CMK (cell line): ENCODE measurements at places on chromosomes 3 and 15.

DNA sequence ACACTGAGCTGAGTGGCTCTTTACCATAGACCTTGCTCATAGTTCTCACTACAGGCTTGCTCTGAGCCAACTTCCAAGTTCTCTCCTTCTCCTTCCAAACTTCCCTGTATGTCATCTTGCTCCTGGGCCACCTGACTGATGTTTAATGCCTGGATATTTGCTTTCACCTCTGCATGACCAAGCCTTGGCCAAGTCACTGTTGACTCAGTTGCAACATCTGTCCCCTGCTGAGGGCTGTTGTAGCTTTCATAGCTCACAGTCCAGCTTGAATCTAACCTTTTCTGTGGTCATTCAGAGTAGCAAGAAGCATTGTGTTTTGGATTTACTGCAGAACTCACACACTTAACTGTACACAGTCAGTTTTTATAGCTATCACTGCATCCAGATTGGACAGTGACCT, 171.8 kb upstream of the ROPN1 start:
- no peak for DNase-seq

- no peak for DNase-seq
Observed at GRCh38 chr3:17030956-17031652, 146.3 kb downstream of the PLCL2 start.

DNA sequence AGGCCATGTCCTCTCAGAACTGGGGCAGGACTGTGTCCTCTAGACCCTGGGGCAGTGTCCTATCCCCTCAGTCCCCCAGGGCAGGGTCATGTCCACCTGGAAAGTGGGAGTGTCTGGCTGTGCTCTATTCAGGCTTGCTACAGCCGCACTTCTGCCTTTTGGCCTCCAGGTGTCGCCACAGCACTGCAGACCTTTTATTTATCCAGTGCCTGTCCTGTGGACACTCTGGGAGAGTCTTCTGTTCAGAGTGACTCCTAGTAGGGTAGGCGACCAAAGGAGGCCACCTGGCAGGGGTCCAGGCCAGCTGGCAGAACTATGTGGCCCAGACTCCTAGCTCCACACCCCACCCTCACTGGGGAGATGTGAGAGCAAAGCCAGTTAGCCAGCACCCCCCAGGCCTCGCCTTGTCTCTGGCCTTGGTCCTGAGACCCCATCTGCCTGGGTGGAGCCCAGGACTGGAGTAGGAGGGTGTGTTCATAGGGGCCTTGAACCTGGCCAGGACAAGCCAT, 3.9 kb downstream of the TMIE start:
- DNase-seq, result peak; percentile 35

DNA sequence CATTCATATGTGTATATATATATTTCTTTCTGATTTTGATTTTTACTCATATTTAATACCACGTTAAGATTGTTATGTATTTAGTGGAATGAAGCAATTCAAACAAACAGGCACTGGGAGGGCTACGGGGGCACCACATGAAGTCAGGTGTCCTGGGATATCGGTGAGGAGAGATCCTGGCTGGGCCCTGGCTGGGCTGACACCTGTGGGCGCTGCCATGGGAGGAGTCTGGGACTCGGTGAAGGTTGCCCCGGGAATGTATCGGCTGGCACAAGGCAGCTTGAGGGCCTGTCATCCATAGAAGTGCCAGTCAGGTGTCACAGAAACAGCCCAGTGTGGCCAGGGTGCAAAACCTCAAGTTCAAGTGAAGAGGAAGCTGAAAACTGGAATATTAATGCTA, 766.9 kb upstream of the ARPP21 start:
- DNase-seq, result no peak

DNA sequence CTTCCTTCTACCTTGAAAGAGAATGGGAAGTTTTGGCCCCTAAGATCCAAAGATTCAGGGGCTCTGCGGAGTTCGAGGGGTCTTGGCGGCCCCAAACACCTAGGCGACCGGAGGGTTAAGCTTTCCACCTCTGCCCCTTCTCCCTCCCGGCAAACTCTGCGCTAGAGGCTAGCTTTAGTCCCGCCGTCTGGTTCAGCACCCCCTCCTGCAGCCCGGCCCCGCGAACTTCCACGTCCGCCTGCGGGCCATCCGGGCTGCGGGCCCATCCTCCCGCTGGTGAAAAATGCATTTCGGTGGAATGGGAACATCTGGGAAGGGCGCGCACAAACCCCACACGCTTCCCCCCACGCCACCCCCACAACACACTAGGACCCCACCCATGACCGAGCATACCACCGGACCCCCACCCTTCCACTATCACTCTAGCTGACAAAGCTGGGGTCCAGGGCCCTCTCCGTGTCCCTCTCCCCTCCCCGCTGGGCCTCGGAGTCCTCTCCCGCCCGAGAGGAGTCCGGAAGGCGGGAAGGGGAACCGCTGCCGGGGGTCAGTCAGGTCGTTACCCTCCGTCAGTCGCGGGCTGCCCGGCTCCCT, 1.0 kb downstream of the SHOX2 start:
- no peak for DNase-seq

- no peak for DNase-seq
Observed at GRCh38 chr15:40287505-40287904, 4.6 kb upstream of the ANKRD63 start.

GRCh38 chr3:172065967-172066762, 26.8 kb downstream of the FNDC3B start:
- DNase-seq, result no peak

DNA sequence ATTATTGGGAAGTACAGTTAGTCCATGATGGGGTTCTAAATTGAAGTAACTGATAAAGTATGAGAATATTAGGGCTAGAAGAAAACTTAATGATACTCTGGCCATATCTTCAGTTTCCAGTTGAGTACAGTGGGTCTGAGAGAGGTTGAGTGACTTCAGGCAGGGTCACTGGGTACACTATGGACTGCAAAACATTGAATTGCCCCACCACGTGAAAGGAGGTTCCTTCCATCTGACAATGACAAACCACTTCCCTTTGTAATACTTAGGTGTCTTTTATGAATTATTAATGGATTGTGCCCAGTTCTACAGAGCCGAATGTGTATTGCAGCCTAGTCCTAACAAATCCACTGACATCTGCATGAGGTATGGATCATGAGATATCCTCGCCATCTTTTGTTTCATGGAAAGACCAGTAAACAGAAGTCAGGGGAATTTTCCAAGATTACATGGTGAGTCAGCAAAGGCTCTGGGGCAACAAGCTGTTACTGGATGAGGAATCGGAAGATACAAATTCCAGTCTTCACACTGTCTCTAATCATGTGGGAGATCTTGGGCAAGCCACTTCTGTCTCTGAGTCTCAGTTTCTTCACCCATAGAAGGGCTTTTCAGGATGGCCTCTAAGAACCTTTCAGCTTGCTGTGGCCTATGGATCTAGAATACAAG, 66.5 kb upstream of the BCL6 start:
- DNase-seq, result no peak

- no peak for DNase-seq
Observed at GRCh38 chr15:35038626-35039451, 46.3 kb downstream of the NANOGP8 start.

- DNase-seq, result no peak
Observed at GRCh38 chr15:26028086-26028740, 165.1 kb upstream of the ATP10A start.

- DNase-seq, result no peak
Observed at GRCh38 chr3:194869482-194870169, 183.9 kb downstream of the FAM43A start.

DNA sequence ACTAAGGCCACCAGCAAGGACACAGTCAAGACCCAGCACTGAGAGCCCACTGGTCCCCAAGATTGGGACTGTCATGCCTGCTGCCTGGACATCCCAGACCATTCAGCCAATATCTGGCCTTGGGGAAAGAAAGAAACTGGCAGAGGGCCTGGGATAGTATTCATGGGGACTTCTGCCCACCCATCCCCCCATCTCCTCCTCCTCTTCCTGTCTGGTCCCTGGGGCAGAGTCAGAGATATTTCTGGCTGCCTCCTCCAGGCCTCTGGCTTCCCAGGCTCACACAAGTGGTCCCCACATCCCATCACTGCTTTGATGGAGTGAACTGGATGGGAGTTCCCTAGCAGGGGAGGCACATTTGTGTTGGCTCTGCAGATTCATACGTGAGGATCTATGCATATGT, 4.2 kb upstream of the RASL12 start:
- DNase-seq, result no peak

DNA sequence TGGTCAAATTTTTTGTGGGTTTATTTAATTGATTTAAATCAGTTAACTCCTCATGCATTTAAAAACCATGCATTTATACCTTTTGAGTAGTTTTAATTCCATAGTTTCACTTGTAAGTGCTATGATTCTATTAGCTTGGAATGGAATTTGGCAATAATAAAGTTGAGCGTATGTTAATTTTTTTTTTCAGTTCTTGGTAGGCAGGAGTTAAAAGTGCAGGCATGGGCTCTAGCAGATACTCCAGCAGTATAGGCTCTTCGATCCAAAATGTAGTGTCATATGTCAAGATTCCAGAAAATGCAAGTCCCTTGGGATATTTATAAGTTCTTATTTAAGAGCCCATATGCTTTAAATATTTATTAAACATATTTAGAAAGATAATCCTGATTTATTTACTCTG, 70.3 kb downstream of the LYSMD4 start:
- DNase-seq, result no peak

DNA sequence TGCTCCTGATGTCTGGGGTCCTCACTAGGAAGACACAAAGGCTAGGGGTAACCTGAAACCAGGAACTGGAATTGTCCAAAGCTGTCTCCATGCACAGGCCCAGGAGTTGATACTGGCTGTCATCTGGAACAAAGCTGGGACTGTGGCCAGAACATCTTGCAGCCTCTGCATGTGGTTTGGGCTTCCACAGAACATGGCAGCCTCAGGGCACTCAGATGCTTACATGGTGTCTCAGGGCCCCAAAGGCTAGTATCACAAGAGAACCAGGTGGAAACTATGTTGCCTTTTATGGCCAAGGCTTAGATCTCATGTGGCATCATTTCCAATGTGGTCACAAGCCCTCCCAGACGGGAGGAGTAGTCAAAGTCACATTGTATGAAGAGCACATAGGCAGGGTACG, 335.2 kb upstream of the TRIM42 start:
- no peak for DNase-seq

- no peak for DNase-seq
Observed at GRCh38 chr3:24503616-24504113, 9.0 kb upstream of the THRB start.

GRCh38 chr3:168405288-168405687, 309.6 kb upstream of the GOLIM4 start:
- DNase-seq, result no peak

GRCh38 chr3:64031540-64032508, 8.5 kb upstream of the PSMD6 start:
- no peak for DNase-seq

GRCh38 chr3:187544326-187544725, 125.9 kb downstream of the SST start:
- no peak for DNase-seq

GRCh38 chr3:27093771-27094170, 275.4 kb downstream of the NEK10 start:
- DNase-seq, result no peak

GRCh38 chr3:23236890-23237289, 33.8 kb downstream of the UBE2E2 start:
- no peak for DNase-seq

- DNase-seq, result no peak
Observed at GRCh38 chr3:73542136-73542535, 82.6 kb downstream of the PDZRN3 start.

GRCh38 chr3:66803206-66803605, 194.9 kb upstream of the KBTBD8 start:
- no peak for DNase-seq

GRCh38 chr15:43769584-43770228, 7.1 kb downstream of the ELL3 start:
- no peak for DNase-seq

- no peak for DNase-seq
Observed at GRCh38 chr3:40725031-40725430, 200.3 kb downstream of the ZNF621 start.

DNA sequence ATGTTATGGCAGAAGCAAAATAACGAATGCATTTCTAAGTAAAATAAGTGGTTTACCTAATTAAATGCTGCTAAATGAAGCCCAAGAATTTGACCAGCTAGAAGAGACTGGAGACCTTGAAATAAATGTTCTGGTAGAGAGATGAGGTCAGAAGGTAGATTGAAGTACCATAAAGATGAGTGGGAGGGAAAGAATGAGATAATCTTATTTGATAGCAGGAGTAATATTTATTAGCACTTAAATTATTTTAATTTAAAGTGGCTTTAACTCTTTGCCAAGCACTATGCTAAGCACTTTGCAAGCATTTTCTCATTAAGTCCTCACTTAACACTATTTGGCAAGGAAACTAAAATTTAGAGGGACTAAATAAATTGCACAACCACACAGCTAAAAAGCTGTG, 314.9 kb upstream of the CCDC54 start:
- DNase-seq, result no peak

DNA sequence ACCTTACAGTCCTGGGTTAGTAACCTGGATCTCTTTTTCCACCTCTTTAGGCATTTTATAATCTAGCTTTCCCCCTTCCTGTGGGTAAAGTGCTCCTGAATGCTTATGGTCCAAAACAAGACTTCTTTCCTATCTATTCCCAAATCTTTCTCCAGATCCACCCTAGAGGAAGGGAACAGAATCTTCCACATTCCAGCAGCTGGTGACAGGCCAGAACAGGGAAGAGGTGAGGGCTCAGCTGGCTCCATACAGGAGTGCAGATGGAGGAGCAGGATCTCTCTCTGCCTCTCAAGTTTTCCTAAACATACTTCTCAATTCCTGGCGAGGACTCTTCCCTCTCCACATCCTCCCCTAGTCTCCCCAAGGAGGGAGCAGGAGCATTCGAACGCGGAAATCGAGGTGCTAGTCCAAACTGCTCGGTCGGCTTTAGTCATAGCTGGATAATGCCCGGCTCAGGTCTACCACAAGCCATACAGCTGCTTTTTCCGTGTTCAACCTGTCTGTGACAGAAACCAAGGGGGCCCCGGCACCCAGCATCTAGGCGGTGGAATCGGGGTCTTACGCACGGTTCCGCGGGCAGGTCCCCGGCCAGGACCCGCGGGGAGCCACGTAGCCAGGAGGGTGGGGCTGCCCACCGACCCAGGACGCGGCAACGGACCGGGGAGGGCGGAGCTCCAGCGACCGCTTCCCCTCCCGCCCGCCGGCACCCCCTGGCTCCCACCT, 4.0 kb downstream of the RASSF1 start:
- no peak for DNase-seq

DNA sequence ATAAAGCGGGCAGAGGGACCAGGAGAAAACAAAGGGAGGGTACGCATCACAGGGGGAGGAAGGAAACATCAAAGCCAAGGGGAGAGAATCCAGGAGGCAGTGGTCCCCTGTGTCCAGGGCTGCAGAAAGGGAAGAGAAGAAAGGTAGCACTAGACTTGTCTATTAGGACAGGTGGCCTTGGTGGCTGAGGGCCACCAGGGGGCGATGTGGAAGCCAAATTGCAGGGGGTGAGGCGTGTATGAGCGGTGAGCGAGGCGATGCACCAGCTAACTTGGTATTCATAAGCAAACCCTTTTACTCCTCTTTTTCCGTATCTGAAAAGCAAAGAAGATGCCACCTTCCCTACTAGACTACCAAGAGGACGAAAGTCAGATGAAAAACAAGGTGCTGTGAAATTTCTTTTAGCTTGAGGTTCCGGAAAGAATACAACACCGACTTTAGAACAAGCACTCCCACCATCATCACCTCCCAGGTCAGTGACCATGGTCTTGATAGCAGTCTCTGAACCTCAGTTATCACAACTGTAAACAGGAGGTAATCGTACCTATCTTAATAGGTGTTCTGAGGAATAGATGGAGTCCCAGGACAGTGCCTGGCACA, 654.4 kb upstream of the ADAMTS9 start:
- peak; percentile 11 for DNase-seq

GRCh38 chr3:69784954-69785514, 45.8 kb downstream of the MITF start:
- DNase-seq, result no peak

- no peak for DNase-seq
Observed at GRCh38 chr3:71258116-71258515, 325.4 kb downstream of the FOXP1 start.
